GM23248 (cell line): ENCODE measurements at places on chromosomes 7 and 10.

- peak; percentile 5 for DNase-seq
Measured at GRCh38 chr10:76150139-76150875, 718.9 kb downstream of the LRMDA start.

DNA sequence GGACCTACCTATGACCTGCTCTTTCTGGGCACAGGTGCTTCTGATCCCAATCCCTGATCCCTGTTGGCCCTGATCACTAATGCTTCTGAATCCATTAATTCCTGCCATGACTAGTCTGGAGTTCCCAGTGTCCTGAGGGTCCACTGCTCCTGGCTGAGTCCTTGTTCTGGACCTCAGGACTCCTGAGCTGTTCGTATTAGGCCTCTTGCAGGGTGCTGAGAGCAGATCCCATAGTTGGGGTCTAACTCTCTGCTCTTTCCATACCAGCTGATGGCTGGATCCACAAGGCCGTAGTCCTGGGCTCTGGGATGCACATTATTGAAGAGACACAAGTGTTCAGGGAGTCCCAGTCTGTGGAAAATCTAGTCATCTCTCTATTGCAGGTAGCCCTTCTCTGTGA, 7.0 kb downstream of the MRPL43 start:
- DNase-seq, result no peak

DNA sequence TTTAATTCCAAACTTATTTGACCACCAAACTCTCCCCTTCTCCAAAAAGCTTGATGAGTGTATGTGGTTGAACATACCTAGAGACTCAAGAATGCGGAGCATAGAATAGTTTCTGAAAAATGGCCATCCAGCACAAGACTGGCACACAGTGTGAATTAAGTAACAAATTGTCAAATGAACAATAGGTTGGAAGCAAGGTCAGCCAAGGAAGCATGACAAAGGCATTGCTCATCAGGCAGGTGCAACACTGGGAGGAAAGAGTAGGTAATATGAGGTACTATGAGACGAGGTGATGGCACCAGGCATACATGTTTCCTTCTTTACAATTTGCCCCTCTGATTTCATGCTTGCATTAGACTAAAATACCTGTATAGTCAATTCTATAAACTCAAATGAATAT, 73.7 kb downstream of the DKK1 start:
- DNase-seq, result no peak

GRCh38 chr10:110269374-110270318, 35.1 kb downstream of the SMNDC1 start:
- peak; percentile 27 for DNase-seq

DNA sequence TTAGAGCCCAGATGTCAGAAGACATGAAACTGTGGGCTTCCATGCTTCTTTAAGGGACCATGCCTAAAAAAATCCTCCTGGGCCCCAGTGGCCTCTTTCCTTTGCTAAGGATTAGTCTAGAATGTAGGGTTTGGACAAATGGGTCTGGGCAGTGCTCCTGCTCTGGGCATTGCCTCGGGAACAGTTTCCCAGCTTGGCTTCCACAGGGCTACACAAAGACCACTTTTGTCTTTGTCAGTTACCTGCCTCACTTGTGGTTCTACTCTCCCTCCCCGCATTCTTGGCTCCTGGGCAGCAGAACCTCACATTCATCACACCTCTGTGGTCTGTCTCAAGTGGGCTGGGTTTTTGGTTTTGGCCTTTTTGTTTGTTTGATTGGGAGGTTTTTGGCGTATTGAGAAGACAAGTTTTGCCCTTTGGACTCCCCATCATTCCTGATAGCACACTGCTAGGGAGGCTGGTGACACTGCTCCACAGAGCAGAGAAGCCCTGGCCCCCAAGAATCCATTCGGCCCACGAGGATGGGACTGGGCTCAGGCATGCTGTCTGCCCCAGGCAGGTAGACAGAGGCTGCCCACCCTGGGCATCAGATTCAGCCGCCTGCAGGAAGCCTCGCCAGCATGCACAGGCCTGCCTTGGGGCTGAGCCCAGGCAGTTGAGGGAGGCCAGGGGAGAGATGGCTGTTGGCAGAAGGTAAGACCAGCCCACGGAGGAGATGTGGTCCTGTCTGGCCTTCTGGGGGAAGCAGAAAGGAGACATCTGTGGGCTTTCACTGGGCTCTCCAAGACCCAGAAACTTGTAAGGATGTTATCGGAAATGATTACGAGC, 343.7 kb downstream of the WDR11 start:
- DNase-seq, result no peak

- no peak for DNase-seq
Measured at GRCh38 chr10:110995301-110995700, 75.9 kb downstream of the SHOC2 start.

- DNase-seq, result peak; percentile 38
Measured at GRCh38 chr7:100485471-100485876, 1.7 kb downstream of the NYAP1 start.

GRCh38 chr10:95513941-95514392, 47.2 kb downstream of the SORBS1 start:
- peak; percentile 88 for DNase-seq

DNA sequence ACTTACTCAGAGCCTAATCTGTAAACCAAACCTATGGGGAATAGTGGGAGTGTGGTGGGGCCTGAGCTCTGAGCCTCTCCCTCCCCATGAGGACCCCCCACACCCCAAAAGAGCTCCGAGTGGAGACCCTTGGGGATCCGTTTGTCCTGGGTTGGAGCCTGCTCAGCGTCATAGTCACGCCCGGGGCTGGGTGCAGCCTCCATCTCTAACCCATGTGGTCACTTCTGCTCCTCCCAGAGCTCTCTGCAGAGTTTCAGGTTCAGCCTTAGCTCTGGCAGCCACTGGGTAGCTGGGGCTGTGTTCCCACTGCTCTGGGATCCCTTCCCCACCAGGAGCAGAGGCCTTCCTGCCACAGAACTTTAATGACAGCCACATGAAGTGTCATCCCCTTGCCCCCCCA, 25.9 kb downstream of the PFKFB3 start:
- DNase-seq, result no peak

- no peak for DNase-seq
Measured at GRCh38 chr10:100253041-100253440, 14.4 kb downstream of the CWF19L1 start.

DNA sequence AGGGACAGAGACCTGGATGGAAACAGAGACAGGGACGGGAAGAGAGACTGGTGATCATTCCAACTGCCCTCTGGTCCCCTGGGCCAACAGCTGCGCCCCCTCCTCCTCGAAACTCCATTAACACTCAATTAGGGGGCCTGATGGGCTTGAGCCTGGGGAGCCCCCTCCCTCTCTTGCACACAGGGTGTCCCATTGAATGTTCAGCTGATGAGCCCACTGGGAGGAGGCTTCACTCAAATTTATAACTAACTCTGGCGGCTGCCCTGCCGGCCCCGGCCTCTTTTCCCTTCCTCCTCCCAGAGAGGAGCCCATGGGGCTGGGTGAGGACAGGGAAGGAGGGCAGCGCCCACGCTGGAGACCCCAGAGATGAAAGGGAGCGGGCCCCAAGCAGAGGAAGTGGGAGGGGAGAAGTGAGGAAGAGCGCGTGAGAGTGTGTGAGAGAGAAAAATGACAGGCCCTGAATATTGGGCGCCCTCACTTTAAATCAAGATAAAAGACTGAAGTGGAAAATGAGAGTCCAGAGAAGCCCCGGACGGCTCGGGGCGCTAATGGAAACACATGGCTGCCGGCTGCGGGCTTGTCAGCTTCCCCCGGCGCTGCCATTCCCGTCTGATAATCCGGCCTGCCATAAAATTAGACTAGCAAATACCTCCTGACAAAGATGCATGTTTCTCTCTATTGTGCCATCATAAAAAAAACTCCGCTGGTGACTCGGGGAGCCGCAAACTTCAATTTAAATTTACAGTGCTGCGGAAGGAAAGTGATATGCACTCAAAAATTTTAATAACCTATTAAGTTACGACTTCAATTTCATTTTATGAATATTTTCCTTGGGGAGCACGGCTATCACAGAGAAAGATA, 58.0 kb upstream of the PAX2 start:
- DNase-seq, result no peak

DNA sequence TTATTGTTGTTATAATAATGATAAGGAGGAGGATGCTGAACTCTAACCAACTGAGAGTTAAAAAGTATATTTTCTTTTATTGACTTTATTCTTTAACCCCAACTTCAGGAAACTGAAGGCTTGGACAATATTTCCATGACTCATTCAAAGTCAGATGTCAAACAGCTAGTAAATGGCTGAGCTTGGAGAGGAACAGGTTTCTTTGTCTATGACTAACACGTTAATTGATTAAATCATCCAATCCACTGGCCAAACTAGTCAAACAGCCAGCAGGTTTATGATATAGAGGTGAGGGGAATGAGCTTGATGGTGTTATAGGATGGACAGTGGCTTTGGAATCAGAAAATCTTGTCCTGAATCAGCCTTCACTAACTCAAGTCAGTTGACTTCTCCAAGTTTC, 119.1 kb upstream of the WDR11 start:
- peak; percentile 12 for DNase-seq

GRCh38 chr10:97096261-97097083, 89.3 kb downstream of the SLIT1 start:
- DNase-seq, result no peak
